ENCODE measurements at places on chromosomes 6 and 20. TPM values are rescaled to one million over a fixed set of nuclear protein-coding genes. Genes with fewer than 3 reads are reported as not detected.

- DNase-seq, result no peak
- peaks cover 11% of the 10 kb centered on the region for H3K4me1 ChIP-seq
- H3K36me3 ChIP-seq, result no peaks in the 10 kb centered on the region
- peak overlapping the region; percentile 43 for H3K27ac ChIP-seq
- H3K27me3 ChIP-seq, result no peaks in the 10 kb centered on the region
- no peak overlapping the region for H3K4me3 ChIP-seq
Observed at GRCh38 chr6:140858381-140858971, 1274.2 kb upstream of the GJE1 start.

The MCCD1 gene
- total RNA-seq, result not detected

The C6orf132 gene
- total RNA-seq, result 11.5 TPM

DNA sequence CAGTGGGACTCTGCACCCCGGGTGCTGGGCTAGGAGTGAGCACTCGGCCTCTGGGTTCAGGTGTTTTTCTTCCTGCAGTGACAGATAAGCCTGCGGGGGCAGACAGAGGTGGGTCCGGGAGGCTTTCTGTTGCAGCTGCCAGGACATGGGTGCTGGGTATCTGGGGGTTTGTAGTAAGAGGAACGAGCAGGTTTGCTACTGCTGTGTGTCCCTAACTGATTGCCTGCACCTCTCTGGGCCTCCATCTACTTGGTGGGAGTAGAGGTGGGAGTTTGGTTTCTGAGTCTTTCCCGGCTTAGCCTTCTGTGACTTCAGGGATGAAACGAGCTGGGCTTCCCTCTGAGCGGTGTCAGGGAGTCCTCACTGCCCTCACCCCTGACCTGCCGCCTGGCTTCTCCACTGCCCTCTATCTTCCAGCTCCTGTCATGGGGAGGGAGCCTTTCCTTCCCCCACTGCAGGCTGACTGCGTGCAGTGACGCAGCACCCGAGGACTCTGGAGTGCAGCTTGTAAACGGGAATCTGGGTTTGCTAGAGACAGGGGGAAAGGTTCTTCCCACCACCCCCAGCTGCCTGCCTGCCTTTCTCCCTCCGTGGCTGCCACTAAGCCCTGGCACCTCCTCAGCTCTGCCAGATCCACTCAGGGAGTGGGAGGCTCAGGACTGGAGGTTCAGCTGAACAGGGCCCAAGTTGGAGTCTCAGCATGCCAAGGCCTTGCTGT, 6.7 kb downstream of the DLGAP4 start:
- H3K36me3 ChIP-seq, result no peaks in the 10 kb centered on the region
- H3K27ac ChIP-seq, result no peak overlapping the region
- no peak overlapping the region for H3K4me3 ChIP-seq
- peak; percentile 49 for DNase-seq

The MOG gene
- not detected for total RNA-seq

- no peak overlapping the region for H3K4me3 ChIP-seq
- H3K36me3 ChIP-seq, result no peaks in the 10 kb centered on the region
- no peaks in the 10 kb centered on the region for H3K27me3 ChIP-seq
- H3K4me1 ChIP-seq, result no peaks in the 10 kb centered on the region
- H3K27ac ChIP-seq, result no peak overlapping the region
- DNase-seq, result no peak
Observed at GRCh38 chr6:73030791-73031782, 194.2 kb downstream of the KHDC1L start.

The PRRT1 gene
- 1.4 TPM for total RNA-seq

DNA sequence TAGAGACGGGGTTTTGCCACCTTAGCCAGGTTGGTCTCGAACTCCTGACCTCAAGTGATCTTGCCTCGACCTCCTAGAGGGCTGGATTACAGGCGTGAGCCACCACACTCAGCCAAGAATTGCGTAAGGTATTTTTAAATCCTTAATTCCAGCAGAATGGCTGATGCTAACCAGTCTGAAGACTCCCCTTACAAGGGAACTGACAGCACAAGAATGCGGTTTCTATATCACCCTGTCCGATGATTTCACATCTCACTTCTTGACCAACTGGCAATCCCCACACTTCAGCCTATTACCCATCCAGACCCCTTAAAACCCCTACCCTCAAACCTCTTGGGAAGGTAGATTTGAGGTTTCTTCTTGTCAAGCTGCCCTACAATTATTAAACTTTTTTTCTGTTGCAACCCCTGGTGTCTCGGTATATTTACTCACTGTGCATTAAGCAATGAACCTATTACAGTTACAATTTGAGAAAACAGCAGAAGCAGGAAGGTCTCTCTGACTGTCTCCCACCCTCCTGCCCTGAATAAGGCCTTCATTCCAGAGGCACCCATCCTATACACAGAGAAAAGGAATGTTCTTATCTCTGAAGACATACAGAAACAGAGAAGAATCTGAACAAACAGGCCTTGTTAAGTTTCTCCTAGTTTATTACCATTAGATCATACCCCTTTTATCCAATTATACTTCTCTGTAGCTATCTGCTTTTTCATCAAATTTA, 164.9 kb downstream of the ARHGAP18 start:
- DNase-seq, result no peak
- H3K4me3 ChIP-seq, result no peak overlapping the region
- no peak overlapping the region for H3K27ac ChIP-seq
- H3K36me3 ChIP-seq, result no peaks in the 10 kb centered on the region

The LIN28B gene
- total RNA-seq, result not detected

The TRIM40 gene
- not detected for total RNA-seq

GRCh38 chr20:5187122-5187521, 60.3 kb downstream of the CDS2 start:
- no peak overlapping the region for H3K27ac ChIP-seq
- no peak for DNase-seq
- no peaks in the 10 kb centered on the region for H3K27me3 ChIP-seq
- H3K4me1 ChIP-seq, result no peaks in the 10 kb centered on the region
- peaks cover 91% of the 10 kb centered on the region for H3K36me3 ChIP-seq

The GJA1 gene
- 127 TPM for total RNA-seq

- no peak overlapping the region for H3K27ac ChIP-seq
- H3K4me1 ChIP-seq, result peaks cover 19% of the 10 kb centered on the region
- H3K27me3 ChIP-seq, result no peaks in the 10 kb centered on the region
- no peak for DNase-seq
Observed at GRCh38 chr20:63967330-63968135, 2.2 kb downstream of the ZNF512B start.

The DEFB132 gene
- not detected for total RNA-seq

The WFDC11 gene
- not detected for total RNA-seq

DNA sequence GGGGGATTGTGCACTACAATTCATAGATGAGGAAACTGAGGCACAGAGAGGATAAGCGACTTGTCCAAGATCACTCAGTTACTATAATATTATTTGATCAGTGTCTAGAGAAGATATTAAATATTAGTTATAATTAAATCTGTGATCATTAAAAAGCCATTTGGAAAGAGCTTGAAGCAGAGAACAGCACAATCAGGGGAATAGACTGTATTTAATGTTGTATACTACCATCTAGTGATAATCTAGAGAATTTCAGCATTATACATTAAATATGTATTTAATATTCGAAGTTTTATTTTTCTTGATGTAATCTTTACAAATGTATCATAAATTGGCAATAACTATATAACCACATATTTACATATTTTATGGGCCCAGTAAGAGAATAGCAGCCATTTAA, 20.1 kb upstream of the MTCL3 start:
- no peaks in the 10 kb centered on the region for H3K27me3 ChIP-seq
- no peaks in the 10 kb centered on the region for H3K36me3 ChIP-seq
- no peak overlapping the region for H3K27ac ChIP-seq
- H3K4me1 ChIP-seq, result no peaks in the 10 kb centered on the region
- H3K4me3 ChIP-seq, result no peak overlapping the region

DNA sequence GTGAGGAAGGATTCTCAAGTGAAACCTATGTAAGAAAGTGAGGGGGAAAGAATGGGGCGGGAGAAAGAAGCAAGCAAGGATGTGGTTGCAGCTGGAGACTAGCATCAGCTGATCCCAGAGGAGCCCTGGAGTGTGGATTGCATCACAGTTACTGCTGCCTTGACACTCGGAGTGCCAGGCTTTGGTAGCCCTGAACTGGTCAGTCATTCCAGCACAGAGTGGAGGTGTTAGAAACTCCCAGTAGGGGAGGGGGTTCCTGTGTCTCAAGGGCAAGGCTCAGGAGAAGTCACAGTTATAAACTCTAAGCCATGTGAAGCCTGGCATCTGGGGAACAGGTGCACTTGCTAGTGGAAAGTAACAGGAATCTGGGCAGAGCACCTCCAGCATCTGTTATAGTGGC, 23.5 kb downstream of the SNAP25 start:
- H3K27me3 ChIP-seq, result no peaks in the 10 kb centered on the region
- H3K4me1 ChIP-seq, result no peaks in the 10 kb centered on the region
- H3K36me3 ChIP-seq, result no peaks in the 10 kb centered on the region

The INSM1 gene
- total RNA-seq, result not detected

The FBXO9 gene
- 101 TPM for total RNA-seq

The RFX6 gene
- not detected for total RNA-seq

GRCh38 chr6:49606721-49607390, 29.8 kb downstream of the RHAG start:
- H3K27ac ChIP-seq, result no peak overlapping the region
- no peak for DNase-seq
- no peaks in the 10 kb centered on the region for H3K36me3 ChIP-seq
- no peak overlapping the region for H3K4me3 ChIP-seq
- H3K27me3 ChIP-seq, result no peaks in the 10 kb centered on the region

GRCh38 chr6:9532621-9533557, 882.0 kb downstream of the TFAP2A start:
- no peaks in the 10 kb centered on the region for H3K27me3 ChIP-seq
- no peaks in the 10 kb centered on the region for H3K4me1 ChIP-seq
- no peak for DNase-seq
- H3K36me3 ChIP-seq, result no peaks in the 10 kb centered on the region
- H3K27ac ChIP-seq, result no peak overlapping the region

DNA sequence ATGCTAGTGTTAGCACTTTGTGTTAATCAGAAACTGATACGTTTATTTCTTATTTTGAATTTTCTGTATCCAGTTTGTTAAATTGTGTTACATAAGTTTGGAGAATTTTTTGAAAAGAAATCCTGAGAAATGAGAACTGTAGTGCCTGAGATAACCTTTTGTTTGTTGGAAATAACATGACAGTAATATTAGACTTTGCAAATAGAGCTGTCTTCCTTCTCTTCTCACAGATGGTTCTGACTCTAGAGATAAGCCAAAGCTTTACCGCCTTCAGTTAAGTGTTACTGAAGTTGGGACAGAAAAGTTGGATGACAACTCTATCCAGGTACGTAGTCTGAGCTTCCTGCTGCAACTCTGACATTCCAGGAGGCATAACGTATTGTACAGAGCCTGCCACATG, 69.9 kb downstream of the AFDN start:
- H3K36me3 ChIP-seq, result peaks cover 27% of the 10 kb centered on the region
- no peak for DNase-seq
- no peaks in the 10 kb centered on the region for H3K27me3 ChIP-seq
- H3K4me3 ChIP-seq, result no peak overlapping the region

DNA sequence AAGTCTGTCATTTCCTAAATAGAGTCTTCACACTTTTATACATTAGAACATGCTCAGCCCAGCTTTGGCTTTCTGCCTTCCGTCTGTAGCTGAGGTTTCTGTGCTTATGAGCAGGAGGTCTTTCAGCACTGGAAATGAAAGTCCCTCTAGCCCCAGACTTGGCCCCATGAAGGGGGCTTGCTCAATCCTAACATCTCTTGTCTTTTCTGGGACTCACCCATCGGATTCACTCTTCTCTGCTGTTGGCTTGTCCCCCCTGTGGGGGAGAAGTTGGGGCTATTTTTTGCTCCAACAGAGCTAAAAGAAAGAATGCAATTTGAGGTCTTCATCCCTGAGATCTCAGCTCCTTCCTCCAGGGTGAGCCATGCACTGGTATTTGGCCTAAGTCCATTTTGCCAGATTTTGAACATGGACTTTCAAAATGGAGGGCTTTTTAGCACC, 177.7 kb downstream of the MRPL14 start:
- DNase-seq, result no peak
- no peaks in the 10 kb centered on the region for H3K36me3 ChIP-seq
- H3K27me3 ChIP-seq, result no peaks in the 10 kb centered on the region
- H3K4me3 ChIP-seq, result no peak overlapping the region
- no peaks in the 10 kb centered on the region for H3K4me1 ChIP-seq

DNA sequence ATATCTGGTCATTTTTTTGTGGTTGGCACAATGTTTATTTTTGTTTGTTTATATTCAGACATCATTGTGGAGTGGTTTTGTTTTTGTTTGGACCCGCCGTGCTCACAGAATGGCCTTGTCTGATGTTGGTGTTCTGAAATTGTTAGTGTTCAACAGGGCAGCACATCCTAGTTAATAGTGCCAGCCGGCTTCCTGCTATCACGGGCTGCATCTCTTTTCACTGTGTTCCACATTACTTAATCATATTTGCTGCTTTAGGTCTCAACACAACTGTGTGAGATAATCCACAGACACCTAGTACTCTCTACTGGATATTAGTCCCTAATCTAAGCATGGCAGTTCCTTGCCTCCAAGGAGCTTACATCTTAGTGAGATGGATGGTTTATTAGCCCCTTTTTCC, 2.8 kb upstream of the EIF2S2 start:
- H3K4me3 ChIP-seq, result no peak overlapping the region
- DNase-seq, result no peak
- H3K27ac ChIP-seq, result no peak overlapping the region
- H3K36me3 ChIP-seq, result peaks cover 3% of the 10 kb centered on the region

- no peak overlapping the region for H3K4me3 ChIP-seq
- H3K4me1 ChIP-seq, result no peaks in the 10 kb centered on the region
- no peaks in the 10 kb centered on the region for H3K27me3 ChIP-seq
- DNase-seq, result no peak
- no peak overlapping the region for H3K27ac ChIP-seq
Observed at GRCh38 chr6:126516411-126516810, 176.5 kb downstream of the CENPW start.

DNA sequence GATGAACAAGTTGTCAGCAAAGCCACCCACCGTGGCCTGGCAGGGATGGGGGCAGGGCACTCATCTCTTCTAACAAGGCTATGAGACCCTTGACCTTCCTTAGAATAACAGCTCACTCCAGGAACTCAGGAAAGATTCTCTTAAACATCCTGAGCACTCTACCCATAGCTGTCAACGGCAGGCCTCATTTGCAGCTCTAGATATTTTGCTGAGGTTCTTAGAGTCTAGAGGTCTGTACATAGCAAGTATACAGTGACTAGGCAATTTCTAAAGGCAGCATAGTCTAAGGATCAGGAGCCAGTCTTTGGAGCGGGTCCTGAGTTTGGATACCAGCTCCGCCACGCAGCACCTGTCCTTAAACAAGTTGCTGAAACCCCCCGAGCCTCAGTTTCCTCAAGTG, 11.7 kb downstream of the TRERF1 start:
- no peaks in the 10 kb centered on the region for H3K27me3 ChIP-seq
- H3K27ac ChIP-seq, result no peak overlapping the region
- no peak overlapping the region for H3K4me3 ChIP-seq
- DNase-seq, result no peak
- peaks cover 15% of the 10 kb centered on the region for H3K4me1 ChIP-seq

The GSTA2 gene
- not detected for total RNA-seq
